Hepatic stellate cell (primary cell): ENCODE measurements at places on chromosomes 5 and 9.

DNA sequence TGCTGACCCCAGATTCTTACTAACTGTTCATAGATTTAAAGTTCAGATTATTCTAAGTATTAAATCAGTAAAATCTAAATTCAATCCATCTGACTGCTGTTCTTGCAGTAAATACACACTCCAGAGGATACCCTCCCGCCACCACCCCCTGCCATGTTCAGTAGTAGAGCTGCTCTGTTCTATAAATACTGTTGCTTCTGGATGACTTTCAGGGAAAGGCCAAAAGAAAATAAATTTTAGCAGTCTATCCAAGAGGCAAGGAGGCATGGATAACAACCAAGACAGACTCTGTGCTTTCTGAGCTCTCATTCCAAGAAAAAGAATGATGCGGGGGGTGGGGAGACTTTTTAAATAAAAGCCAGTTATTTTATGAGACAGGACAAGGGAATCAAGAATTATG lies 115.1 kb downstream of the ADAMTS6 start:
- DNase-seq = peak; percentile 9

GRCh38 chr9:128163027-128163515 lies 3.0 kb downstream of the BBLN start:
- DNase-seq = no peak

- no peak for DNase-seq
Measured at GRCh38 chr5:57834829-57835608, 352.4 kb upstream of the ACTBL2 start.

DNA sequence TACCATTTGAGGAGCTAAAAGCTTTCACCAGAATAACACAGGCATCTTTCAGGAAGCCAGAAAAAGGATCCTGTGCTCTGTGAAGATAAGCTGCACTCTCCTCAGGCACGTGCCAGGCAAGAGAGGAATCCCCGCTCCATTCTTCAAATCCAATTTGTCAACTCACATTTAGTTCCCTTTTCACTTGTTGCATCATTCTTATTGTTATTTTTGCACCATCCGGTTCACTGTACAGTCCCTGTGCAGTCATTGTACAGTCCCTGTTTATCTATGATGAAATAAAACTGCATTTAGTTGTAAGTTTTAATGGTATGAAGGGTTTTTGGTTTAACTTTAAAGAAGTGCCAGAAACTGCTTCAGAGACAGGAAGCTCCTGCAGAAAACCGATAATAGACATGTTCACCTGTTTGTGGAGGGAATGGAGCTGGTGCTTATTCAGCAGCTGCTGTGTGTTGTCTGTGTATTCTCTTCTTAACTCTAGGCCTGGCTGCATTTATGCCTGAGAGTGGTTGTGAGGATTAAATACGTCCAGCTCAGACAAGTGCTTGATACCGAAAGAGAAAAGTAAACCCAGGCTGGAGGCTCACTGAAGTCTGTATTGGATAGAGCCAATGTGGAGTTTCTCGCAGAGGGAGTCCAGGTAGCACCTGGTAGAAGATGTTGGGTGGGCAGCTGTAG lies 22.4 kb downstream of the IFNW1 start:
- no peak for DNase-seq

- DNase-seq = no peak
Measured at GRCh38 chr9:111997831-111998230, 101.2 kb downstream of the UGCG start.

GRCh38 chr9:71726723-71727122 lies 41.6 kb downstream of the CEMIP2 start:
- no peak for DNase-seq

DNA sequence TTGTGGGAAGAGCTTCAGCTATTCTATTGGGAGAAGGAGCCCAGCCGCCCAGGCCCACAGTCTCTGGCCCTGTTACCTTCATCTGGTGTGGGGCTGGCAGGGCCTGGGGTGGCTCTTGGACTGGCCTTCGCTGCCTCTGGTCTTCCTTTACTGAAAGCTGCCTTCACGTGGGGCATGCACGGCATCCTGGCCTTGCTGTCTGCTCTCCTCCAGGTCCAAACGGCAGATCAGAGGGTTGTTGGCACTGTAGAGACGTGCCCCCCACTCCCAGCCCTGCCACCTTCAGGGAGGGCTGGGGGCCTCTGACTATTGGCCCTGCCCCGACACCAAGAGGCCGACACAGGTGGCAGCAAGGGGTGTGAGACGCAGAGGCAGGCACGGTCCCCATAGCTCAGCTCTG lies 291.3 kb upstream of the IRX1 start:
- no peak for DNase-seq

GRCh38 chr5:96487859-96488258 lies 54.8 kb upstream of the PCSK1 start:
- no peak for DNase-seq

- DNase-seq = peak; percentile 26
Measured at GRCh38 chr5:68659881-68660280, 433.9 kb upstream of the SLC30A5 start.

DNA sequence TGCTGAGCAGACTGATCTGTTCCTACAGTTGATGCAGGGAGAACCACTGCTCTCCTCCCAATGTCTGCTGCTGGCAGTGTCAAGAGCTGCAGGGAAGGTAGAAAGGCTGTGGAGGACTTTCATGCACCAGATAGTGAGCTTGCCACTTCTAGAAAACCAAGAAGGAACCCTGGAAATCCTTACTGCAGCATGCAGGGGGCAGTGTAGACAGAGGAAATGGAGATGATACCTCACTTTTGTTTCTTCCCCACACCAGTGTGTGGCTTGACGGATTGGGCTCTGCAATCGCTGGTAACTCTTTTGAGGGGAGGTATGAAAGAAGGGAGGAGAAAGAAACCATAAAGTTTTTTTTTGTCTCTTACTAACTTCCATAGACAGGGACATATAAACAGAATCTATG lies 480.7 kb downstream of the DMAC1 start:
- no peak for DNase-seq

DNA sequence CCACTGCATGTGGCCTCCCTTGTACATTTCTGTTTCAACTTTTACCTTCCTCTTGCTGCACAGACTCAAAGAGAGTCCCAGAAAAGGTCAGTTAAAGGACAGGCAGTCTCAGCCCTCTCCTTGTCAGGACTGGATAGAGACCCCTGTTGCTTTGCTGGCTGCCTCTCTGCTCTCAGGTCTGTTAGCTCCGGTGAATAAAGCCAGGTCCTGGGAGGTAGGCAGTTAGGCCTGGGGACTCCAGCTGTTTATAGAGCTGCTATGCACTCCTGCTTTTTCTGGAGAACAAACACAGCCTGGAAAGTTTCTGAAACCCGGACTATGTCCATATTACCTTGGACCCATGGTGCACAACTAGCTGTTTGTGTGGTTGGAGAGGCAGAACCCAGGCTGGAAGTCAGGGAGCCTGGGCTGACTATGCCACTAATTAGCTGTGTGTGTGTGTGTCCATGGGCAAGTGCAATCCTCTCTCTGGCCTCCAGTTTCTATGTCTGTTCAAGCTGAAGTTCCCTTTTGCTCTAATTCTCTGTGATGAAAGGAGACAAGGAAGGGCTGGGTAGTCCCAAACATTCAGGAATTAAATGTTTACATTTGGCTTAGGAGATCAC lies 42.9 kb downstream of the GLRA1 start:
- no peak for DNase-seq

- DNase-seq = no peak
Measured at GRCh38 chr9:71764463-71764862, 3.9 kb downstream of the CEMIP2 start.

- DNase-seq = no peak
Measured at GRCh38 chr5:14906628-14907027, 35.0 kb upstream of the ANKH start.

DNA sequence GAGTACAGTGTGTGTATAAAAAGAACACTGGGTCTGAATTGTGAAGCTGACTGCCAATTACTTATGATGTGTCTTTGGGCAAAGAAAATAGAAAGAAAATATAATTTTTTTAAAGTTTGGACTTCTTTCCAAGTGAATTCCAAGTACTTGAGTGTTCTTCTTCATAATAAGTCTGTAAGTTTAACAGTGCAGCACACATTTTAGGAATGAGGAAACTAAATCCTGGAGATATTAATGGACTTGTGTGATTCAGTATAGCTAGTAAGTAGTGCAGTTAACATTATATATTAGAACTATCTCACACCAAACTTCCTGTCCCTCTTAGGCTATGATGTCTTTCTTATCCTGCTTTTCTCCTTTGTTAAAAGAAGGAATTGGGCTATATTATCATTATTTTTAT lies 1953.8 kb downstream of the MAT2B start:
- no peak for DNase-seq

DNA sequence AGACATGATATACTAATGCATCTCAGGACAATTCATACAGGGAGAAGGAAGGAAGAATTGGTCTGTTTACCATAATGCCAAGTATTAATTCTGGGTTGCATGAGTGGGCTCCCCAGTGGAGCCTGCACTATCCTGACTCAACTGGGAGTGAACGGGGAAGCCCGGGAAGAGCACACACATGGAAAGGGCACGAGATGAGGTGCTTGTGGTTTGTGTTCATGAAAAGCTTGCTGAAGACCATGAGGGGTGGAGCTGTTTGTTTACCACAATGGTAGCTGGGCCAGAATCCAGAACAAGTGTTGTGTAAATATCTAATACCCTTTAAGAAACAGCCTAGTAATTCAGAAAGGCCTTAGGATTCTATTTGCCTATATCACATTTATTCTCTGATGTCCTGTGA lies 44.6 kb downstream of the POC5 start:
- no peak for DNase-seq

GRCh38 chr9:123011380-123011779 lies 22.1 kb upstream of the GPR21 start:
- no peak for DNase-seq
